Stimulated activated CD4-positive, alpha-beta T cell treated with anti-CD3 and anti-CD28 coated beads, Interleukin-15, amount 100 ng/mL, for 1 hour (primary cell): ENCODE measurements at places on chromosomes 2 and 18.

GRCh38 chr2:226760412-226761194 lies 39.0 kb downstream of the IRS1 start:
- DNase-seq = no peak

DNA sequence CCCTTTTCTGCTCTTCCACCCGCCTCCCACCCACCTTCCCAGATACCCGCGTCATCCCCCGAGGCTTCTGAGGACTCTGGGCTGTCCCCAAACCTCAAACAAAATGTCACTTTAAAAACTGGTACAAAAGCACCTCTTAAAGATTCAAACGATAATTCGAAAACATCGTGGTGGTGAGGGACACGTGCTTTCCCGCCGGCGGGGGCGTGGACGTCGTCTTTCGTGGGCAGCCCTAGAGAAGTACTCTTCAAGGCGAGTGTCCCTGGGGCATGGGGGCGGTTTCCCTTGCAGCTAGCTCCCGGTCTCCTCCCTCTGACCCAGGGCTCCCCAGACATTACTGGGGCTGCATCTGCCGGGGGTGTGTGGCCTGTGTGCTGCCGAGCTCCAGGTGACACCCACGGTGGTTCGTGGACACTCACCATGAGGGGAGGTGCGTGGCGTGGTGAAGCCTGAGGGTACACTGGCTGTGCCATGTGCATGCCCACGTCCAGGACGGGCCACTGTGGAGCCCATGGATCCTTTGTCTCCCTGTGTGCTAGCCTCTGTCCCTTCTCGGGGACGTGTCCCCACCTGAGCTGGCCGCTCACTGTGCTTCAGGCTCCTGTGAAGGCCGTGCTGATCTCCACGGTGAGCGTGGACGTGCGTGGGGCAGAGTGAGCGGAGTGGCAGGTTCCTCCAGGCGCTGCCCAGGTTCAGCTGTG lies 117.8 kb downstream of the NFATC1 start:
- DNase-seq = no peak

- DNase-seq = no peak
Observed at GRCh38 chr2:47206181-47206580, 51.1 kb upstream of the STPG4 start.

GRCh38 chr18:26457611-26458353 lies 90.6 kb downstream of the KCTD1 start:
- DNase-seq = no peak

GRCh38 chr2:46314065-46314835 lies 17.0 kb downstream of the EPAS1 start:
- no peak for DNase-seq
